SK-N-SH (cell line): ENCODE measurements at places on chromosomes 3 and 15.

- DNase-seq: no peak
Measured at GRCh38 chr15:44397869-44398268, 29.6 kb upstream of the CTDSPL2 start.

GRCh38 chr3:159817126-159817525, 171.5 kb upstream of the IL12A start:
- no peak for DNase-seq

GRCh38 chr3:71039332-71039731, 544.2 kb downstream of the FOXP1 start:
- no peak for DNase-seq

- peak; percentile 25 for DNase-seq
Measured at GRCh38 chr3:1092771-1093170, at the start of gene CNTN6. CNTN6 (plus strand) TSS chr3:1093024; CDS start chr3:1148009, 54,985 bp downstream.

GRCh38 chr15:89114990-89115389, 26.7 kb downstream of the ABHD2 start:
- DNase-seq: peak; percentile 30

GRCh38 chr3:138328341-138328740, 1.3 kb downstream of the NME9 start:
- peak; percentile 27 for DNase-seq

DNA sequence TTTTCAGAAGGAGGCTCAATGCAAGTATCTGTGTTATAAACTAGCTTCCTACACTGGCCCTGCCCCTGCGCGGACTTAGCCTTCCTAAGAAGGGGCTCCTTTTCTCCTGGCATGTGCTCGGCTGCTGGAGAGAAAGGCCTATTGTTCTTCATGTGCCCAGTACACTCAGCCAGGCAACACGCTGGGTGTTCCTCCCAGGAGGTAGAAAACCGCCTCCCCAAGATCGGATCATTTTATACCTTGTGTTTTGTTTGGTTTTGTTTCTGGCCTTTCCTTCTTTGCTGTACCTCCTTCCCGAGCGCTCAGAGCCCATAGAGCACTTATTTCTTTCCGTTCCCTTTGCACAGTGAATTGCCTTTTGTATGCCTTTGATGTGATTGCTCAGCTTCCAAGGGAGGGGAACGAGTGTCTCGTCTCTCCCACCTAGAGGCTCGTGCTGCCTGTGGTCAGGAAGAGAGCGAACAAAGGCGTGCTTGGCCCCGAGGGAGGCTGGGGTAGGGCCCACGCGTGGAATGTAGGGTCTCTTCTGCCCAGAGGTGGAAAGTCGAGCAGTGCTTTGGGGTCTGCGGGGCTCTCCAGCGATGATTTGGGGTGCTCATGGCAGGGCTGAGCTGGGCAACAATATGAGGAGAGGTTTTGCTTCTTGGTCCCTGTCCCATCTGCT, 30.0 kb downstream of the CCNL1 start:
- DNase-seq: no peak

- no peak for DNase-seq
Measured at GRCh38 chr3:59192473-59192872, 142.6 kb upstream of the CFAP20DC start.

- no peak for DNase-seq
Measured at GRCh38 chr3:150180334-150180733, 209.6 kb upstream of the PFN2 start.

DNA sequence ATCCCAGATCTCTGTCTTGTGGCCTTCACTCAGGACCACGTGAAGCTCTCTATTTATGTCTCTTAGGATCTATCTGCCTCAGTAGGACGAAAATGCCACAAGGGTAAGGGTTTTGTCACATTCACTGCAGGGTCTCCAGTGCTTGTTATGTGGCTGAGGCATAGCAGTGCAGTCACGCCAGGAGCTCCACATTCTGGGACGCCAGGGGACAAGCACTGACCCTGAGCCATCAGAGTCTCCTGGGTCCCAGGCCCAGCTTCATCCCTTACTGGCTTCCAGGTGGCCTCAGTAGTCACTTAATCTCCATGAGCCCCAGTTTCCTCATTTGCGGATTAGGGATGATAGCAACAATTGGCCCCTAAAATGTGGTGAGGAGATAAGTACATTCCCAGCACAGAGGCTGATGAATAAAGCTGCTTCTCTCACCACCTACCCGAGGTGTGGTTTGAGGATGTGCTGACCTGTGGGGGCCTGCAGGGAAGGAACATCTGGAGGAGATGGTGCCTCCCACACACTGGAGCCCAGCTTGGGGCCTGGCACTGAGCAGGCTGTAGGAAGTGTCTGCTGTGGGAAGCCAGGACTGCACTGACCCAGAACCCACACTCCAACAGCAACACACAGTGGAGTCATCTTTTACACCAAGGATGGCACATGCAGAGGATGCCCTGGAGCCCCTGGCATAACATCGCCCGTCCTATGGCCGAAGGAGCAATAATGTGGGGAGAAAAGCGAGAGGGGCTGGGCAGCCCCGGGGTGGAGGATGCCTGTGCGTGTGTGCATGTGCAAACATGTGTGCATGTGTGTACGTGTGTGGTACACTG, 93.2 kb upstream of the IQSEC1 start:
- no peak for DNase-seq

DNA sequence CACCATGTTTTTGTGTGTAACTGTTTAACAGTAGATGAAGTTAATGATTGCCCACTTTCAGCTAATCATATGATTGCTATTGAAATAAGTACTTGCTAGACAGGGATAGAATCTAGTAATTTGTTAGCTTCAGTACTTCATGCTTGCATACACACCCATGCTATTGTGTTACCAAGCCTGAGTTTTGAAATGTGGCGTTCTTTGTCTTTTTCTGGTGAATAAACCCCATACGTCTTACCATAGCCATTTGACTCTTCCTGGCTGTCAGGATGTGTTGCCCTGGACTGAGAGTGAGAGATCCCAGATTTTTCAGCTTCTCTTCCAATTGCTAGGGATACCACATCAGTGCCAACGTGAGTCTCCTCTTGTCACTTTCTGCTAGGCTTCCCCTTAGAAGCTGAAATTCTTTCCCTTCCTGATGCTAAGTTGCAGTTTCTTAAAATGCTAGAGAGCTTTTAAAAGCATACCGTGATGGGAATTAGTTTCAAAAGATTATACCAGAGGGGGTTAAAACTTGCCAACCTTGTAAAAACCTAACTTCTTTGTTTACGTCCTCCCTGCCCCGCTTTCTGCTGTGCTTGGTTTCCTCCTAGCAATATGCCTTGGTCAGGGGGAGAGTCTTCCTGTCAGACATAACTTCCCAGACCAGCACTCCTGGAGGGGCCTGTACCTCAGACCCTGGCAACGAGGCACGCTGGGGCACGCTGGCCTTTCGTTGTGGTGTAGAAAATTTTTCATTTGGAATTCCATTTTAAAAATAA, 62.9 kb upstream of the ULK4 start:
- peak; percentile 30 for DNase-seq
